ENCODE measurements at places on chromosomes 3 and 15. TPM values are rescaled to one million over a fixed set of nuclear protein-coding genes. Genes with fewer than 3 reads are reported as not detected.

Gene ANKUB1
- not detected for total RNA-seq

Gene ETV5
- total RNA-seq: 4.6 TPM

Gene LRRC58
- 17.0 TPM for total RNA-seq

Gene TRH
- not detected for total RNA-seq

Gene CORO2B
- total RNA-seq: not detected

Gene CLDN1
- total RNA-seq: not detected

Gene CCRL2
- total RNA-seq: 3.8 TPM

Gene ECT2
- total RNA-seq: 7.0 TPM

Gene REC114
- not detected for total RNA-seq

Gene SPATA12
- not detected for total RNA-seq

Gene FHIT
- total RNA-seq: 6.1 TPM

Gene C3orf33
- 2.5 TPM for total RNA-seq

Gene GPR156
- total RNA-seq: not detected

Gene EFHB
- total RNA-seq: 4.9 TPM

Gene FBXL22
- total RNA-seq: 0.65 TPM

Gene ACOX2
- total RNA-seq: not detected

Gene PIGX
- total RNA-seq: 24.2 TPM

Gene PLXND1
- 214 TPM for total RNA-seq

Gene PFKFB4
- total RNA-seq: 3.6 TPM

Gene NOX5
- total RNA-seq: not detected

Gene CKMT1A
- total RNA-seq: not detected

Gene COLQ
- 60.7 TPM for total RNA-seq

Gene IMPG2
- total RNA-seq: 0.72 TPM

Gene CNTN3
- total RNA-seq: not detected

Gene CFAP161
- total RNA-seq: 1.3 TPM

Gene RAD18
- total RNA-seq: 19.8 TPM

Gene XCR1
- not detected for total RNA-seq

Gene OR5K4
- total RNA-seq: not detected

Gene MYH15
- total RNA-seq: not detected

Gene PRTG
- total RNA-seq: not detected

Gene RMDN3
- total RNA-seq: 72.0 TPM

Gene UBAP1L
- total RNA-seq: 8.0 TPM

Gene ARL6
- 2.1 TPM for total RNA-seq

Gene RAB6B
- 1.4 TPM for total RNA-seq

Gene HEG1
- 83.5 TPM for total RNA-seq

Gene CYP11A1
- total RNA-seq: not detected

Gene GRM7
- not detected for total RNA-seq

Gene KLHL40
- total RNA-seq: not detected

Gene ZNF106
- 52.2 TPM for total RNA-seq

Gene CCDC32
- 43.7 TPM for total RNA-seq

Gene RBPMS2
- total RNA-seq: 7.2 TPM

Gene SLC25A26
- total RNA-seq: 18.4 TPM

Gene ITGA11
- total RNA-seq: not detected

Gene PHC3
- total RNA-seq: 130 TPM

Gene GCHFR
- total RNA-seq: 25.9 TPM

Gene THOC7
- 32.5 TPM for total RNA-seq

Gene AP3B2
- 0.59 TPM for total RNA-seq

Gene ZNF860
- total RNA-seq: 0.10 TPM

Gene ANKRD63
- total RNA-seq: not detected

Gene GOLGA8S
- 2.3 TPM for total RNA-seq

Gene ADGRG7
- total RNA-seq: not detected

Gene AGTR1
- total RNA-seq: not detected

Gene ERC2
- not detected for total RNA-seq

Gene CADM2
- total RNA-seq: not detected

Gene MEIS2
- total RNA-seq: 0.35 TPM
